ENCODE measurements at places on chromosomes 3 and 15. TPM values are rescaled to one million over a fixed set of nuclear protein-coding genes. Genes with fewer than 3 reads are reported as not detected.

DNA sequence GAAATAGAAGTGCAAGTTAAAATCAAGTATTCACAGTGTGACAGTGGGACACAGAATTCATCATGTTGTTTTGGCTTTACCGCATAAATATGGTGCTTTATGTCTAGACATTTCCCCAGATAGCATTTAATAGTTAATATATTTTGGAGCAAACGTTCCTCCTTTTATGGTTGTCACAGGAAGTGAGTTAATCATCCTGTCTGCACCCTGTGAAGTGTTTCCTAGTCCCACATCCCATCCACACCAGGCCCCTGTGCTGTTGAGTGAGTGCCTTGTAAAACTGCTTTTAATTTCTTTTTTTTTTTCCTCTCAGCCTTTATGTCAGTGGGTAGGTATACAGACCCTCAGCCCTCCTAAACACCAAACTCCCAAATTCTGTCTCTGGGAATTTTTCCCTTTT lies 393.7 kb downstream of the FEZF2 start:
- DNase-seq = no peak

DNA sequence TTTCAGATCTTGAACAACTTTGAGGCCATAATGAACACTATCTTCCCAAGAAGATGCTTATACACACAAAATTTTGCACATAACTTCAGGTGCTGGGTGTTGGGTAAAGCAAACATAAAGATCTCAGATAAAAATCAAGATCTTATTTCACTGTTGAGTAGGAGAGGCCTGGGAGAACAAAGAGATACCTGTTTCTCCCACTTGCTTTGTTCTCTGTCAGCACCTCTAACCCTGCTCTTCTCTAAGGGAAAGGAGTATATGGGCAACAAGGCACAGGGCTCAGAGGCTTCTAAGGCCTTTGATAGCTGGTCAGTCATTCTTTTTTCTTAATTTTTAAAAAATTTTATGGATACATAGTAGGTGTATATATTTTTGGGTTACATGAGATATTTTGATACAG lies 3.6 kb upstream of the GK5 start:
- no peak for DNase-seq

DNA sequence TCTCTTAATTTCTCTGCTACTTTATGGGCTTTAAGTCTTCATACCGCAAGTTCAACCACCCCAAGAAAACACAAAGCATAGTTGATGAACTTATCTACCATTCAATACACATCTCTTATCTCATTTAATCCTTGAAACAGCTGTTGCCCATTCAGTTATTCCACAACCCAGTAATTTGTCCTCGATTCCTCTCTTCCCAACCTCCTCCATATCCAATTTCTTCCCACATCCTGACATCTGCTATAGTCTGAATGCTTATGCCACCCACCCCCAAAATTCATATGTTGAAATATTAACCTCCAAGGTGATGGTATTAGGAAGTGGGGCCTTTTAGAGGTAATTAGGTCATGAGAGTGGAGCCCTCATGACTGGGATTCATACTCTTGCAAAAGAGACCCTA lies 345.4 kb downstream of the ERC2 start:
- no peak for DNase-seq

DNA sequence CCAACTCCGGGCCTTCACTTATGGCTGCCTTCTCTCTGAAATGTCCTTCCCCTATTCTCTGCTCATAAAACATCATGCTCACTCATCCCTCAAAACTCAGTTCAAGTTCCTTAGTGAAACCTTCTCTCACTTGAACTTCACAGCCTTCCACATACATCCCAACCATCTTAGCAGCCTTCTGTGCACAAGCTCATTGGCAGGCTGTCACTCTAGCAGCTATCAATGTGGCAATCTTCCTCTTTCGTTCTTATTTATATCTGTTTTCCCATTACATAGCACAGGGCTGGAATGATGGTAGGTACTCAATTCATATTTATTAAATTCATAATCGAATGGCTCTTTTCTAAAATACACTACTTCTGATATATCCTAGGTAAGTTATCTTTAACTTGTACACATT lies 66.4 kb upstream of the MCTP2 start:
- DNase-seq = no peak

DNA sequence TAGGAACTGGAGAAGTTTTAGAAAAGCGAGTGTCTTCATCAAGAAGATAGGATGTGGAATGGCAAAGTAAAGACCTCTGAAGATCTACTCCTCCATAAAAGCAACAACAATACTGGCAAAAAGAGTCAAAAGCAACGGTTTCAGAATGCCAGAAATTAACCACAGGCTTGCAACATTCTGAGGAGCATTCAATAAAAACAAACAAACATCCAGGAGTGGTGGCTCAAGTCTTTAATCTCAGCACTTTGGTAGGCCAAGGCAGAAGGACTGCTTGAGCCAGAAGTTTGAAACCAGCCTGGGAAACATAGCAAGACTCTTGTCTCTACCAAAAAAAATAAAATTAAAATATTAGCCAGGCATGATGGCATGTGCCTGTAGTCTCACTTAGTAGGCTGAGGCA lies 143.2 kb upstream of the HACD2 start:
- DNase-seq = no peak

DNA sequence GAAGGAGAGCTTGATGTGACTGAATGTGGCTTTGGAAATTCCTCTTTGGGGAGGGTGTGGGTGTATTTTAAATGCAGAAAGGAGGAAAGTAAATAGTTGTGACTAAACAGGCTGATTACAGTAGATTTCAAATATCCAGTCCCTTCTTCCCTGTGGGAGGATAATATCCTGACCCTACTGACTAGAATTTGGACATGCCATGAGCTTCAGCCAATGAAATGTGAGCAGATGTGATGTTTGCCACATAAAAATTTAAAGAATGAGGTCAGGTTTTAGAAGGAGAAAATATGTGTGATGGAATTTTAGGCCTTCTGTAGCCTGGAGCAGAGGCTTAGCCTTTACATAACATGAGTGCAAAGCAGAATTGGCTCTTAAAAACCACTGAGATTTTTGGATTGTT lies 1218.9 kb downstream of the ROBO2 start:
- DNase-seq = no peak

- DNase-seq = peak; percentile 52
Measured at GRCh38 chr3:38137615-38138348, 679 bp upstream of the MYD88 start.

- DNase-seq = no peak
Measured at GRCh38 chr3:37652851-37653250, 208.8 kb upstream of the CTDSPL start.

- no peak for DNase-seq
Measured at GRCh38 chr3:102682741-102683140, 247.9 kb downstream of the ZPLD1 start.

- no peak for DNase-seq
Measured at GRCh38 chr3:150844484-150844883, 60.8 kb downstream of the MINDY4B start.

Gene CHRFAM7A
- total RNA-seq = 8.7 TPM

Gene ATP13A5
- not detected for total RNA-seq

Gene CPB1
- total RNA-seq = 7.6 TPM

Gene FAM3D
- 0.53 TPM for total RNA-seq

Data from WTC11 (cell line).